ENCODE measurements at places on chromosomes 1 and 21.

DNA sequence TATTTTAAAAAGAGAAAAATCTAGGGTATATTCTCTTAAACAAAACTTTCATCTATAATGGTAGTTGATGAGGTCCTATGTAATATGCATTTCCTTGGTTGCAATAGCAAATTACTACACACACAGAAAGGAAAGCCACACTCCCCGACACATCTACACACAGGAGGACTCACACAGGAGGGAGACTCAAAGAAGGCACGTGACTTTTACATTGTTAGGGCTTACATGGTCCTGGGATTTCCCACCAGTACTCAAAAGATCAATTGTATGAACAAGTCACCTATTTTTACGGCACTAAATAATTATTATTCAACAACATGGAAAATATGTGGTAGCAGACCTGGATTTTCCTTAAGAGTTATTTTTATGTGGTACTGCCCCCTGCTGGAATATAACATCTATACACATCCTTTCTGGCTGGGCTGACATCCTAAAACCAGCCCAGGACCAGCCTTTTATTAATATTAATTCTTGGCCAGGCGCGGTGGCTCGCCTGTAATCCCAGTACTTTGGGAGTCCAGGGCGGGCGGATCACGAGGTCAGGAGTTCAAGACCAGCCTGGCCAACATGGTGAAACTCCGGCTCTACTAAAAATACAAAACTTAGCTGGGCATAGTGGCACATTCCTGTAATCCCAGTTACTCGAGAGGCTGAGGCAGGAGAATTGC lies 33.9 kb upstream of the LGALS8 start:
- no peak for DNase-seq

DNA sequence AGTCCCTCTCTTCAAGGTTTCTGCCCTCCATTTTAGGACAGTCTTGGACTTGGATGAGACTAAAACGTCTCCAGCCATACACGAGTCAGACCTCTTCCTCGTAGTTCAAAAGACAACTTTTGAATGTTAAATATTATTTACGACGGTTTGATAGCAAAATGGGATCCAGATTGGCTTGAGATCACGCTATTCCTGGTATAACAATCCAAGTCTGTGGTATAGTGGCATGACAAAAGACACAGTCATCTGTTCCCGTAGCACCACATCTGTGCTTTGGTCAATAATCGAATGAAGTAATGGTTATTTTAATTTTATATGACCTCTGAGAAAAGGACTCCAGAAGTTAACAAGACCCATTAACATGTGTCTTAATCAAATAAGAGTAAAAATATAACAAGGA lies 7.0 kb downstream of the PCP4 start:
- no peak for DNase-seq

- DNase-seq: no peak
These were observed 40.5 kb downstream of the COL6A1 start for GRCh38 chr21:46021978-46022544.

DNA sequence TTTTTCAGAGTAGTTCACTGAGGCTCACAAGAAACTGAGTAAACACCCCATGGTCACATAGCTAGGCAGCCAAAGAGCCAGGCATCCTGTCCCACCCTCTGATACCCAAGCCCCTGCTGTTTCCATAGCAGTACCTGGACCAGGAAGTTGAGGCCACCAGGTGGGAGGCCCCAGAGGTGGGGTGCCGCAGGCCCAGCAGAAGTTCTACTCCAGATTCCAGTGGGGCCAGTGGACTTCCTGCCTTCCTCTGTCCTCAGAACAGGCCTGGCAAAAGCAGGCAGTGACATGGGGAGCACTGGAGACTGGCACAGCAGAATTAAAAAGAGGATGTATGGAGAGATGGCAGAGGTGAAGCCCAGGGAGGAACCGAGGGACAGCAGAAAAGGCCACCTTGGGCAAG lies 19.0 kb downstream of the FOXO6 start:
- DNase-seq: no peak

DNA sequence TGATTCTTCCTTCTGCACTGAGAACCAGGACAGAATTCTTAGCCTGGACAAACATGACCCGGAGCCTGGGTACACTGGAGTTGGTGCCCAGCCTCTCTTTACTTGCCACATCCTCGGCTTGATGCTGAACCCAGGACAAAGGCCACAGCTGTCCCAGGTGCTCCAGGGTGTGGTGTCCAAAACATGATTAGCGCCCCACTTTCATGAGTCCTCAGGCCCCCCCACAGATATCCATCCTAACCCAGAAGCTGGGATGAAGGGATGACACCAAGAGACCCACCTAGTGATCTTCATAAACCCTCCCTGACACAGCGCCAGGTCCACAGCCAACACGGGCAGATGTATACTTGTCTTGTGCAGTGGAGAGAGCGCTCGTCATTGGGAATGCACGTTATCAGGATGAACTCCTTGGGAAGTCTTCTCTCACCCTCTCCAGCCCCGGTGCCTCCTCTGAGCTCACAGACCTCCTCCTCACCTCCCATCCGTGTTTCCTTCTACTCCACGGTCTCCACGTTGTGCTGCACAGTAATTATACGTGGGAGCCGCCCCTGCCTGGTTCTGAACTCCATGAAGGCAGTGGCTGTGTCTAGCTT lies 3.6 kb downstream of the ABCA4 start:
- DNase-seq: no peak

- DNase-seq: no peak
These were observed 25.1 kb upstream of the LRRC47 start for GRCh38 chr1:3821447-3821846.

DNA sequence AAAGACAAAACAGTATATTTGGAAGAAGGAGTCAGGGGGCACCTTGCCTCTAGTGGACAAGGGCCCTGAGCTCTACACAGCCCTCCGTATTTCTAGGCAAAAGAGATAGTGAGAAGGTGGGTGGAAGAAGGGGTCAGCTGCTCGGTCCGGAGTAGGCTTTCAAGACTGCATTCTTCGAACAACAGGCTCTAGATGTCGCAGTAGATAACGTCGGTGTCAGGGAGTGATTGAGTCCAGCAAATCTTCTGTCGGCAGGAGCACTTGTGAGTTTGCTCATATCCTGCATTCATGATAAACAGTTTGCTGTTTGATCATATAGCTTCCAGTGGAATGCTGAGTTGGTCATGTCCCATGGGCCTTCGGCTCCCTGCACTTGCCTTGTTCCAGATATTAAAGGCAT lies 36.8 kb downstream of the DIPK1A start:
- DNase-seq: no peak

- no peak for DNase-seq
These were observed 15.2 kb upstream of the YRDC start for GRCh38 chr1:37822906-37823815.

DNA sequence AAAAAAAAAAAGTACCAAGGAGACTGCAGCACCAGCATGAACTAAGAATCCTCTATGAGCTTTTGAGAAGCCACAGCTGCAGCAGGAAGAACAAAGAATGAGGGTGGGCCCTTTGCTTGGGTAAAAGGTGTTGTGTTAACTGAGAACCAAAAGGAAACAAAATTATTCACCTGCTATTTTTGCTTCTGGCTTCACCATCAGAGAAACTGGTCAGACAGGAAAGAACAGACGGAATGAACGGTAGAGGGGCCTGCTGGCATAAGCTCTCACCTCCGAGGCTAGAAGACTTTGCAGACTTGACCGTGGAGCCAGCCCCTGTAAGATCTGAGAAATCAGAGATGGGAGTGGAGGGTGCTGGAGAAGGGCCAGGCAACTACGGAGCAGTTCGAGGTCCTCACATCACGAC lies 27.6 kb downstream of the IL10RB start:
- no peak for DNase-seq
